ENCODE measurements at places on chromosomes 16 and 17. TPM values are rescaled to one million over a fixed set of nuclear protein-coding genes. Genes with fewer than 3 reads are reported as not detected.

KRTAP4-1 gene
- total RNA-seq: not detected

DNA sequence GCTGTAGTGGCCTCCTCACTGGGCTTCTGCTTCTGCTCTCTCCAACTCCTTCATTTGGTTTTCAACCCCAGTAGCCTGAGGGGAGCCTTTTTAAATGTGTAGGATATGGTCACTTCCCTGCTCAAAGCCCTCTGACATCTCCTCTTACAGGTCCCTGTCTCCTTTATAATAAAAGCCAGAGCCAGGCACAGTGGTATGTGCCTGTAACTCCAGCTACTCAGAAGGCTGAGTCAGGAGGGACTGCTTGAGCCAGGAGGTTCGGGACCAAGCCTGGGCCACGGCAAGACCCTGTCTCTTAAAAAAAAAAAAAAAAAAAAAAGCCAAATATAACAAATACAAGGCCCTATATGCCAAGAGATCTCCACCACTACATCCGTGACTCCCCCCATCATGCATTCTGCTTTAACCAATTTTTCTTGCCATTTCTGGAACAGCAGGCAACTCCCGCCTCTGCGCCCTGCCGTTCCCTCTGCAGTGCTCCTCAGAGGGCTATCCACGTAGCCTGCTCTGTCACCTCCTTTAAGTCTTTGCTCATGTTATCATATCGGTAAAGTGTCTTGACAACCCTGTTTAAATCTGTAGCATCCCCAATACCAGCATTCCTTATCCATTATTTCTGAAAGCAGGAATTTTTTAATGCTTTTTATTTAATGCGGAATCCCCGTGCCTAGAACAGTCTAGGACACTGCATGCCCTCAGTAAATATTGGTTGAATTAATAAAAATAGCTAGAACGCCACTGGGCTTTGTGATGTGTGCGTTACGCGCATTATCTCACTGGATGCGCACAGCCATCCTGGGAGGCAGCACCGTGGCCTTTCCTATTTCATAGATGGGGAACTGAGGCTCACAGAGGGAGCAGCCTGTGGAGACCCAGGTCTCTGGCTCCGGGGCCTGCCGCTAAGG is 9.5 kb downstream of the ZNF771 start:
- no peak for DNase-seq

- no peak for DNase-seq
Observed at GRCh38 chr17:31687505-31688126, 171.4 kb downstream of the COPRS start.

- no peak for DNase-seq
Observed at GRCh38 chr16:49672753-49673152, 183.2 kb downstream of the ZNF423 start.

DNA sequence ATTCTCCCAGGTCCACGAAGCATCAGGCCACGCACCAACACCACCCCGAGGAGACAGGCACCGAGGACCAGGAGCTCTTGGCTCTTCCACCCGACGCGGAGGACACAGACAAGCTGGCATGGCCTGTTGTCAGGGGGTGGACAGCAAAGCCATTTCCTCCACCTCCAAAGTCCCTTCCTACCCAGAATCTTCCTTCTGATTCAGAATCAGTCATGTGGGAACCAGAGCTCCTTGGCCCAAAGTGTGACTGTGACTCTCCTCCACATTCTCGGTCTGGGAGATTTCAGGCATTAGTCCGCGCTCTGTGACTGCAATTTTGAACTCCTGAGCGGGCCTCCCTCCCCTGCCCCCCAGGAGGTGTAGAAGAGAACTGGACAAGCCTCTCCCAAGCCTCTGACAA is 9.2 kb downstream of the DNAH17 start:
- DNase-seq: no peak

FBXW10 gene
- total RNA-seq: not detected

DNA sequence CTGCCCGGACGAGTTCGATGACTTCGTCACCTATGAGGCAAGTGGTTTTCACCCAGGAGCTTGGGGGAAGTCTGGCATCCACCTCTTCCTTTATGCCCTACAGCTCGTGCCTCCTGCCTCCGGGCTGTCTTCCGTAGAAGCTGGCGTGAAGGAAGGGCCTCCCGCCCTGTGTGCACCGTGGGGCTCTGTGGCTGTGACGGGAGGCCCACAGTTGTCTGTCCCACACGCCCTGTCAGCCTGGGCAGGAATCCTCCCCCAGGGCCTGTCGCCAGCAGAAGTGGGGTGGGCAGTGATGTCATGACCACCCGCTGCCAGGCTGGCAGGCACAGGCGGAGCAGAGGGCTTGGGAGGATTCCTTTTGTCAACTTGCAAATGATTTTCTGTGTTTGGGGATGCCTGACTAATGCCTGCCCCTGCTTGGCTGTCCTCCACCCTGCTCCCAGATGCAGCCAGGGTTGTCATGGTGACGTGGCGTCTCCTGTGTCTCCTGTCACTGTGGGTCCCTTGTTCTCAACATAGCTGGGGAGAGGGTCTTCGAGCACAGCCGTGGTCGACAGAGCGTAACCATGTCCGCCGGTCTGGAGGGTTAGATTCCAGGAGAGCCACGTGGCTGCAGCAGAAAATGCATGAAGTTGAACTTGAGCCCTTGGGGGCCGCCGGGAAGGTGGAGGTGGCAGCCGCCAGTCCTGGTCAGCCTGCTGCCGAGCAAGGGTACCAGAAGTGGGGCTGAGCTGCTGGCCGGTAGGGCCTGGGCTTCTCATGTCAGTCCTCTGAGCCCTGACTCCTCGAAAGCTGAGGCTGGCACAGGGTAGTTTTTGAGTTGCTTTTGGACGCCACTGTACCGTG is 46.1 kb downstream of the RAB11FIP3 start:
- DNase-seq: no peak

DNA sequence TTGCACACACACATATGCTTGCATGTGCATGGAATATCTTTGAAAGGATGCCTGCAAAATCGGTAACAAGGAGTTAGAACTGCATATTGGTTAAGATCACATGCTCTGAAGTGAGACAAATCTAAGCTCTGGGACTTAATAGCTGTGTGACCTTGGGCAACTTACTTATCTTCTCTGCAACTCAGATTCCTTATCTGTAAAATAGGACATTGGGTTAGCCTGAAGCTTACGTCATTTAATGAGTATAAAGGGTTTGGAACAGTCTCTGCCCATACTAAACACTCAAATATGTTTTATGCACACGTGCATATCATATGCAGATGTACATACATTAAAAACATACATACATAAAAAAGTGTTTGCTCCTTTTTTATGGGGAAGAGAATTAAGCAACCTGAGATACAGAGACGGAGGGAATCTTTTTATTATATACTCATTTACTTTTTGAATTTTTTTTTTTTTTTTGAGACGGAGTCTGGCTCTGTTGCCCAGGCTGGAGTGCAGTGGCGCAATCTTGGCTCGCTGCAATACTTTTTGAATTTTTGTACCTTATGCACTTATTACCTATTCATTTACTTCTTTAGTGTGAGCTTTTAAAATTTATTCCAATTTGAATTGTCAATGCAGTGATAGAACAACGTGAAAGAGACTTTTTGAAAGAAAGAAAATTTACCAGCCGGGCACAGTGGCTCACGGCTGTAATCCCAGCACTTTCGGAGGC is 206.2 kb downstream of the CCDC182 start:
- DNase-seq: no peak

DNA sequence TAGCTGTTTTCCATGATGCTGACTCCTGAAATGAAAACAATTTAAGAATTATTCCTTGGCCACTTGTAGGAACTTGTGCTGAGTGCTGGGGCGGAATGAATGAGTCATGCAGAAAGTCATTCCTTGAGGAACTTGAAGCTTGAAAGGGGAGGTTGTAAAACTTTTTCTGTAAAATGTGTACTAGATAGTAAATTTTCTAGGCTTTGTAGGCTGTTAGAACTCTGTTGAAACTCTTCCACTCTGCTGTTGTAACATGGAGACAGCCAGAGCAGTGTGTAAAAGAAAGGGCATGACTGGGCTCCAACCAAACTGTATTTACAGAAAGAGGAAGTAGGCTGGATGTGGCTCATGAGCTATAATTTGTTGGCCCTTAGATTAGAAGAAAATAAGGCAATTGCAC is 46.1 kb downstream of the ABCA8 start:
- DNase-seq: no peak

GRCh38 chr16:89044418-89045180 is 49.1 kb upstream of the ACSF3 start:
- no peak for DNase-seq

DNA sequence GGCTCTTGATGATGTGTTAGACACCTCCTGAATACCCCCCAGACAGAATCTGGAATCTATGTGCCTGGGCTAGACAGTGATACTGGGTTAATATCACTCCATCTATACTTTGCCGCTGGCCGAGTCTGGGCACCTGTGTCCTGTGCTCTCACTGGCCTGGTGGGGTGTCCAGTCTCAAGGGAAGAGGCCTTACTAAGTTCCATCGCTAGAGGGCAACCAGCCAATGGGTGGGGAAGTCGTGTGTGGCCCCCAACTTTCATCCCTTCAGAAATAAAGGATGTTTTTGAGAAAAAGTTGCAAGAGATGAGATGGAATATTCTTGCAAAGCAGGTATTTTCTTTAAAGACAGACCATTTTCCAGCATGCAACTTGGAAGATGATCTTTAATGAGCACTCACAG is 1.6 kb upstream of the GLP2R start:
- no peak for DNase-seq

DNA sequence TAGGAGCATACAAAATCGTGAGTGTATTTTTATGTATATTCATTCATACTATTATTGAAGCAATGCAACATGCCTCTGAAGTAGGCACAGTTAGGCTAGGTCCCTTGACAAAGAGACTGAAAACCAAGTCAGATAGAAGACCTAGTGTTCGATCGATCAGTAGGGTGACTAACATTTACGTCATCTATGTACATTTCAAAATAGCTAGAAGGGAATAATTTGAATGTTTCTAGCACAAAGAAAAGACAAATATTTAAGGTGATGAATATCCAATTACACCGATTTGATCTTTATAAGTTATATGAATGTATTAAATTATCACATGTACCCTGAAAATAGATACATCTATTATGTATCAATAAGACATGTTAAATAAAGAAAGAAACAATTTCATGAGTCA is 610.1 kb downstream of the TOX3 start:
- DNase-seq: no peak

DNA sequence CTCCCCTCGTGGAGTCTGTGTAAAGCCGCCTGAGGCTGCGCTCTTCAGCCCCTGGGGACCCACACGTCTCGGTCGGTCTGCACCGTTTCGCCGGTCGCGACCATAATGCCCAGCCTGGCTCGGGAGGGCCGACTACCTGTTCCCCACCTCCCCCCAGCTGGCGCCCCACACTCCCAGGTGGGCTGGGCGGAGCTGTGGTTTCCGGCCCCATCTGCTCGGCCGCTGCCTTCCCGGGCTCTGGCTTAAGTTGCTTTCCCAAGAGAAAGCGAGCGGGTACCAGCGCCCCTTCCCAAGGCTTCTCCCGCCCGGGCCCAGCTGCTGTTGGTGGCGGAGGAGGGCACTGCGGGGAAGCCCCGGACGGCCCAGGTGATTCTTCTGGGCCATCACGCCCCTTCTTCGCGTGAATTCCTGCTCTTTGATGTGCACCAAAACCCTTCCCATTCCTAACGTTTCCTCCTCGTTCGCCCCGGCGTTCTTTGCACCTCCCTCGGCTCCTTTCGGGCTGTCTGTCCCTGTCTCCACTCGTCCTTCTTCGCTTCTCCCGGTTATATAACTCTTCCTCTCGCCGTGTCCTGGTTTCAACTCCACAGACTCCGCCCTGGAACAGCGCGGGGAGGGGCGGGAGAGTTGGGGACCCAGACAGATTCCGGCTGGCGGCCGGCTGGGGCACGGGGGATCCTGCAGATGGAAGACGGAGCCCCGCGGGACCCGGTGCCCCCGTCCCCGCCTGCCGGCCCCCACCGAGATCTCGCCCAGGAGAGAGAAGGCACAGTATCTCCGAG is 2.0 kb downstream of the KDM6B start:
- DNase-seq: peak; percentile 86

GRCh38 chr17:9002606-9003354 is 18.5 kb upstream of the NTN1 start:
- DNase-seq: peak; percentile 61

POLR3K gene
- total RNA-seq: 5.5 TPM

DNA sequence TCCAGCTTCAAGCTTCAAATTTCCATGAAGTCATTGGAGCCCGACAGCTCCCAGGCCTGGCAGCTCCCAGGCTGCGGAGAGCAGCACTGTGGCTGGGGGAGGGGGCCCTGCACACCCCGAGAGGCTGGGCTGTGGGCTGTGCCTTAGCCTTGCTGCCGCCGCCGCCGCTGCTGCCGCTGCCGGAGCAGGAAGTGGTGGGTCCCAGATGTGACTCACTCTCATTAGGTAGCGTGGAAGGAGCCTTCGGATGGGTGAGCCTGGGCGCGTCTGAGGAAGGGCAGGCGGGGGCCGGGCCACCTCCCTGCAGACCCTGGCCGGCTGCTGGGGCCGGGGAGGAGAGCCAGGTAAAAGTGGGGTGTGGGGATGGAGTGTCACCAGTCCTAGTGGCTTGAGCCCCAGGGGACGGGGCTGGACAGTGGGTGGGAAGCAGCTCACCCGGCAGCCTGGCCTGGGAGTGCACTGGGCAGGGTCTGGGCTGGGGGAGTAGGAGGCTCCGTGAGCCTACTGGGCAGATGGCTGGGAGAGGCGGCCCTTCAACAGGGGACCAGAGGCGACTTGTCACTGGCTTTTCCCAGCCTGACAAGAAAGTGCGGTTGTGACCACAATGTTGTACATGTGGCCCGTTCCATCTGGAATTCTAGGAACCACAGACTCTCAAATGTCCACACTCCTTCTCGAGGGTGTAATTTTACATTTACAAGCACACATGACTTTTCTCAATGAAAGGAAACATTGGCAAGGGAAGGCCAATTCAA is at the start of gene ADCY7:
ADCY7 (plus strand) TSS at position 215 of the 755 bp plus-strand sequence. CDS start 21,629 bp downstream, outside the sequence.
- peak; percentile 58 for DNase-seq

DNA sequence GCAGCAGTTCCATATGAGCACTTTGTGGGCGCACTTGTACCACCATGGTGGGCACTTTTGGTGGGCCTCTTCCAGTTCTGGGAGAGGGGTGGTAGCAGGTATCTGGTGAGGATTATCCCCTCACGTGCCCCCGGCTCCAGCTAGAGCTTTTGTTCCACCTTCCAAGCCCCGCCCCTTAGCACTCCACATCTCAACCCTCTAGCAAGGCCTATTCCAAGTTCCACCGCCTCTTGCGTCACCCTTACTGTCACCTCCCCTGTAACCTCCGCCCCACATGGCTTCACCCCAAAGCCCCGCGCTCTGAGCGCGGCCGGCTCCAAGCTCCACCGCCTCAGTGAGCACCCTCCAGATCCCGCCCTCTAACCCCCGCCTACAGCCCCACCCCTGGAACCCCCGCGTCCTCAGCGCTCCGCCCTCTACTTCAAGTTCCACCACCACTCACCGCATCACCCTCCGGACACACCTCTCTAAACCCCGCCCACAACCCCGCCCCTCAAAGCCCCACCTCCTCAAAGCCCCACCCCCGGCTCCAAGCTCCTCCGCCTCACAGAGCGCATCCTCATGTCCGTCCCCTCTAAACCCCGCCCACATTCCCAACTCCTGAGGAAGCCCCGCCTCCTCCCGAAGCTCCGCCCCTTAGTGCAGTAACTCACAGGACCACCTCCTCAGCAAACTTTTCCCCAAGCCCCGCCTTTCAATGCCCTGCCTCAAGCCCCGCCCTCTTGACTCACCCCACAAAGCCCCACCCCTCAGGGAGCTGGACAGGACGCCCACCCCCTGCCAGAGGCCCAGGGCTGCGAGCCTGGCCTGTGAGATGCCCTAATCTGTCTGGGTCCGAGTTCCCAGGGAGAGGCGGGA is 11.1 kb downstream of the SCN4A start:
- peak; percentile 55 for DNase-seq

Data from CD8-positive, alpha-beta T cell (primary cell).